ENCODE measurements at places on chromosomes 3 and 15.
A peak's percentile ranks its signal among the peaks of the same experiment; 100 is the strongest.

- DNase-seq = no peak
These were observed 456 bp upstream of the C15orf61 start for GRCh38 chr15:67520321-67521028.

GRCh38 chr3:152376351-152377183, 107.8 kb downstream of the MBNL1 start:
- no peak for DNase-seq

GRCh38 chr15:59222906-59223550, 16.4 kb downstream of the LDHAL6B start:
- DNase-seq = no peak

DNA sequence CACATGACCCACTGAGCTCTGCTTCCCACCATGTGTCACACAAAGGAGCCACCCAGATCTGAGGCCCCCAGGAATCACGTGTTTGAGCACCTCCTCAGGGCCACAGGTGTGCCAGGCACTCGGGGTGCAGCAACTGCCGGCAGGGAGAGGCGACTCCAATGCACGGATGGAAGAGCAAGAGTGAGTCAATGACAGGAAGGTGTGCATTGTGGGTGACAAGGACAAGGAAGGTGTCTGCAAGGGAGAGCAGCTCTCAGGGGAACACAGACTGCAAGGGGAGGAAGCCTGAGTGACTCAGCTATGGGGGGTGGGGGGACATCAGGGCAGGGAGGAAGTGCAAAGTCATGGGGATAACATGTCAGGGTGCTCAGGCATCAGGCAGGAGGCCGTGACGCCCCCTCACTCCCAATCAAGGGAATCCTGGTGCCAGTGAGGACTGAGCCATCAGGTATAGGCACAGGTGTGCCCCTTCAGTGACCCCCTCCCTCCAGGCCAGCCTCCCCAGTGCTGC, 67.4 kb downstream of the NUP210 start:
- no peak for DNase-seq

DNA sequence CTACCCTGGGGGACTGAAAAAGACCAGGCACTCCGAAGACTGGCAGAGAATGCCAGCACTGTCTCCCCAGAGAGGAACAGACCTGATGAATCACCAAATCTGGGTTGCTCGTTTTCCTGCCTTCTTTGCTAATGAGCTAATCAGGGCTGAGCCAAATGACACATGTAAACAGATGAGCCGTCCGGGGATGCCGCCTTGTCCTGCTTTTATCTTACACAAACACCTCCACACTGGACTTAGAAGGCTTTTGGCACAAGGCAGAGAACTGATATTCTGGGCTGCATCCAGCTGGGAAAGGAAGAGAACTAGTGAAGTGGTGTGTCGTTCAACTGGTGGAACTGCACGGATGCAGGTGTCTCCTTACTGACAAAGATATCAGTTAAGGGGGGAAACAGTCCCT, 88.1 kb downstream of the MECOM start:
- no peak for DNase-seq

GRCh38 chr3:73383470-73384049, 241.2 kb downstream of the PDZRN3 start:
- no peak for DNase-seq

GRCh38 chr3:155317211-155317610, 23.7 kb upstream of the STRIT1 start:
- DNase-seq = no peak

- peak; percentile 89 for DNase-seq
These were observed 66.1 kb downstream of the ATP10A start for GRCh38 chr15:25797035-25797434.

DNA sequence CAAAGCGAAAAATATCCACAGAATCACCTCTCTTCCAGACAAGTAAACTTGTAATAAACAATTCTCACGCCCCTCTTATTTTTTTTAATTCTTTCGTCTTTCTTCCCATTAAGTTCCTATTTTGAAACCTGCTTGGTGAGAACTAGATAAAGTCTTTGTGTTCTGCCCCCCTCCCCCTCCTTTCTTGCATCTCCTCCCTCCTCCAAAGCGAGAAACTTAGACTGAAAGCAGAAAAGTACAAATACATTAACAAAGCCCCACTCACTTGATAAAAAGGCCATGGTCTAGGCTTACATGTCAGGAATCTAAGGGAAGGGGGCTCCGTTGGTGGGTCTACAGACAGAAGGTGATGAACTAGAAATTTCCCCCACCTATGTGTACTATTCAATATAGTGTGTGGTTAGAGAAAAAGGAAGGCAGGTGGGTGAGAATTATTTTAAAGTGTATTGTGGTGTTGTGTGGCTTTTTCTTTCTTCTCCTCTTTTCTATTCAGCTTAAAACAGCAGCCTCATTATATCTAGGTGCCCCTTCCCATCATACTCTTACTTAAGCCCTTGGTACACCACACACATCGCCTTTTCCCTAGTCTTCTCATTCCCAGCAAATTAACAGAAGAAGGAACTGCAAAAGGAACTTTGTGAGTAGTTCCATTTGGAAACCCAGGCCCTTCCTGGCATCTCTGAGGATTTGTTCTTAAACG, 215.3 kb downstream of the MEIS2 start:
- DNase-seq = no peak

- no peak for DNase-seq
These were observed 20.4 kb upstream of the COPG1 start for GRCh38 chr3:129228891-129229585.

- DNase-seq = no peak
These were observed 2.1 kb upstream of the RHO start for GRCh38 chr3:129526121-129526900.

DNA sequence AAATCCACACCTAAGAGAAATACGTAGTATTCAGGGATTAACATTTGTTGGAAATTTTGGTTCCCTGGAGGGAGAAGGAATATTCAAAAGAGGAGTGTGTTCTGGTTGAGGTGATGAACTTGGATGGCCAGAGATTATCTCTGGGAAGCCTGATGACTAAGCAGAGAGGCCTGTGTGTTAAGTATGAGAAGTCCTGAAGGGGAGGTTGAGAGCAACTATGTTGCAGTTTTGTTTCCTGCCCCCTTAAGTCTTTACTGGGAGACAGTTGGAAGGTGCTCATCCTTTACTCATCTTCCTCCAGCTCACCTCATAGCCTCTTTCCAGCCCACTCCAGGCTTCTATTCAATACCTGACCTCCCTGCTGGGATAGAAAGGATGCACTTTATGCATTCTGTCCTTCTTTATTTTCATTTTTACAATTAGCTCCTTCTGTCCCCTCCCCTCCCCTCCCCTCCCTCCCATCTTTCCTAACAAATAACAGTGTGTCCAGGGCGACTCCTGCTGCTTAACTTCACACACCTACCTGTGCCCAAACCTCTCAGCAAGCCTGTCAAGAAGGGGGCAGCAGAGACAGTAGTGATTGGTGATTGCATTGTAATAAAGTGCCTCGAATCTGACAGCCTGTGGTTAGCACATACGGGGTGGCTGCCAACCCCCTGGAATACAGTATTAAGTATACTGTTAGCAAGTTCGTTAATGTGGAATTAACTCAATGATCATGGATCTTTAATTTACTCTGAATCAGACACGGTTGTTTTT, 11.9 kb downstream of the RAP2B start:
- DNase-seq = no peak

DNA sequence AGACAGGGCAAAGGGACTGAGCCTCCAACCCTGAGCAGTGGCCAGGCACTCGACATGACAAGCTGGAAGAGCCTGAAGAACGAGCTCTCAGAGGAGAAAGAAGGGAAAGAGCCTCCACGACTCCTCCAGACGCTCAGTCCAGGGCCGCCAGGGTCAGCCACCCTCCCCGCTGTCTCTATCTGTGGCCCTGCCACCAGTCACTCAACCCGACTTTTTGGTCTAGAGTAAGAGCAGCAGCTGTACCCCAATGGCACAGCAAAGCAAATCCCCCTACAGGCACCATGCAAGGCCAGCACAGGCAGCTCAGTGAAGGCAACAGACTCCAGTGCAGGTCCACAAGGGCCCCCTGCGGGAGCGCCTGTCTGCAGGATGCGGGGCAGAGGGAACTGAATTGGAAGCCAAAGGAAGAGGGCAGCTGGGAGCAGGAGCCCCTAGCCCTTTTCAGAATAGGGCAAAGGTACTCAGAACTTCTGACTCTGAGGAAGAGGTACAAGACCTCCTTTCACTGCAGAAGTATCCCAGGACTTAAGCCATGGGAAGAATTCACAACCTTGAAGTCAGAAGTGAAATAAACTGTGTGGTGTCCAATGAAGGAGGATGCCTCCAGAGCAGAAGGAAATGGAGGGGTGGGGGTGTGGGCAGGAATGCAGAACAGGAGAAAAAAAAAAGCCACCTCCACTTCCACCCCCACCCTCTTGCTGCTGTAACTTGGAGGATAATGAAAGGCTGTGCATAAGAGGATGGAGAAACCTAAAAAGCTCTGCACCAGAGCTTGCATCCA, 8.5 kb upstream of the GRAMD2A start:
- no peak for DNase-seq

- DNase-seq = no peak
These were observed 31.9 kb downstream of the UBXN7 start for GRCh38 chr3:196400331-196400730.

GRCh38 chr15:100215031-100215842, 126.5 kb downstream of the ADAMTS17 start:
- DNase-seq = no peak

GRCh38 chr3:4461468-4462090, 5.5 kb downstream of the SUMF1 start:
- DNase-seq = no peak

GRCh38 chr15:66719471-66719870, 17.4 kb downstream of the SMAD6 start:
- DNase-seq = no peak

- DNase-seq = peak; percentile 81
These were observed 126.7 kb upstream of the NR2E3 start for GRCh38 chr15:71683411-71684274.

DNA sequence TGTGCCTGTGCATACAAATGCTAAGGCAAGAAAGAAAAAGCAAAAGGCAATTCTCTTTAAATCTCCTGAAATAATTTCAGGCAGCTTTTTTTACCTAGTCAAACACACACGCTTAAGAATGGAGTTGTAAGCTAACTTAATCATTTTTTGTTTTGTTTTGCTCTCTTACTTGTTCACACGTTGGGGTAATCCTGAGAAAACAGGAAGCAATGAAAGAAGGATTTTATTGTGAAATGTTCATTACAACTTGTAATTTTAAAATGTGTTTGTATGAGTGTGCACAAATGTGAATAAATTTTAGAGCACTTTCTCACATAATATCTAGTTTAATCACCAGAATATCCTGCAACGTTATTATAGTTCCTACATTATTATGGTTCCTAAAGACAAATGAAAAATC, 263.8 kb downstream of the LPP start:
- no peak for DNase-seq

DNA sequence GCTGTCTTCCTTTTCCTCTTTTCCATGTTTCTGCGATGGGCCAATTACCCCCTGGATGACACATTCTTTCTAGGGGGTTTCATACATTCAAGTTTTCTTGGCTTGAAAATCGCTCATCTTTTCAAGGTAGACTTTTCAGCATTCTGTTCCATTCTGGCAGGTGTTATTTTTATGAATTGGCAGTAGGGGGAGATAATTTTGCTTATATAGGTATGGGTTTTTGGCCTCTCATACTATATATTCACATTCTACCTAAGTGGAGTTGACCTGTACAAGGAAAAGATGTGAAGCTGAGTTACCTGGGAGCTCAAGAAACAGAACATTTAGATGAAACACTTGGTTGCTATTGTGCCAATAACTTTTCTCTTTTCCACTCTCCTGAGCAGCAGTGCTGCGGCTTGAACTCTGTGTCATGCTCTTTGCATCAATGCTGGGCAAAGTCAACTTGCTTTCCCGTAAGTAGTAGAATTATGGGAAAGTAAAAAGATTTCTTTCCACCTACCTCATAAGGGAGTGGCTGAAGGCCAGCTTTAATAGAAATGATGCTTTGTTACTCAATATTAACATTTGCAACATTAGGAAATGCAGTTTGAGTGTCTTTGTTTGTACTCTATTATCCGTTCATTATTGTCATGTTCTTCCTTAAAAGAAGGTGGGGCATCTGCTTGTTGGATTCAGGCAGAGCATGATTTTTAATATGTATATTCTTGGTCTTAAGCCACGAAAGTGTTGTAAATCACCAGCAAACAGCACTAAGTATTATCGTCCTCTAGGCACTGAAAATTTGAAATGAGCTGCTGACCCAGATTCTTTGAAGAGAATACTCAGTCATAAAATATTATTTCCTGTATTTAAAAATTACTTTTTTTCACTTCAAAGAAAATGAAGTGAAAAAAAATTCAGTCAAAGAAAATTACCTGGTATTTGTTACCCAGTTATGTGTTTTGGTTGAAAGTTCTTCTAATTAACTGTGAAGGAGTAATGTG, 27.7 kb upstream of the MFSD1 start:
- peak; percentile 7 for DNase-seq

- no peak for DNase-seq
These were observed 154.9 kb upstream of the ANKRD28 start for GRCh38 chr3:15952543-15953175.

- peak; percentile 80 for DNase-seq
These were observed 148.5 kb upstream of the ICE2 start for GRCh38 chr15:60627298-60627943.

GRCh38 chr3:20836801-20837200, 650.8 kb upstream of the SGO1 start:
- no peak for DNase-seq

GRCh38 chr3:102791641-102792589, 357.1 kb downstream of the ZPLD1 start:
- DNase-seq = no peak

DNA sequence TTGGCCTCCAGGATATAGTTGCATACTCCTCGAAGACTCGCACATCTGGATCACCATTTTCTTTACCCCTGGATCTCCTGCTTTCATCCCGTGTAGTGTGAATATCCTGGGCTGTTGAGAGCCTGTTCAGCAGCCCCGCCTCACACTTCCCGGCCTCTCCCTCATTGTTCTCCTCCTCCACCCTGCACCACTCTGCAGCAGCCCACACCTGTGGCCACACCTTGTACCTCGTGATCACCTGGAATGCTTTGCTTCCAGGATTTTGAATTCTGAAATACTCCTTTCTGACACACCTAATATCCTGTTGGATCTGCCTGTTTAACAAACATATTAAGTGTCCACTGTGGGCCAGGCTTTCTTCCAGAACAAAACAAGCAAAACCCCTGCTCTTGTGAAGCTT, 14.4 kb downstream of the ABHD17C start:
- no peak for DNase-seq

GRCh38 chr15:85694091-85694490, 100.6 kb downstream of the KLHL25 start:
- no peak for DNase-seq

DNA sequence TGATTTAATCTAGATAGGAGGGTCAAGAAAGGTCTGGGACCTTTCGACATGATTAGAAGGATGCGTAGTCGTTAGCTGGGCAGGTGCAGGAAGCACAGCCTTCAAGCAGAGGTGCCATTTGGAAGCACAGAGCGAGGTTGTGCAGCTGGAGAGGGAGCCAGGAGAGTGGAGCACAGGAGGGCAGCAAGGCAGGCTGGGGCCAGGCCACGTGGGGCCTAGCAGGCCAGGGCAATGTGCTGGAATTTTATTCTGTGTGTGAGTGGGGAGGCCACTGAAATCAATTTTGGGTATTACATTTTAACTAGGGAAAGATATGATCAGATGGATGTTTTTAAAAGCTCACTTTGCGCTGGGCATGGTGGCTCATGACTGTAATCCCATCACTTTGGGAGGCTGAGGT, 297.0 kb upstream of the LRRFIP2 start:
- no peak for DNase-seq

- no peak for DNase-seq
These were observed 916 bp downstream of the IL17RD start for GRCh38 chr3:57164217-57164656.

GRCh38 chr3:108089579-108089978, 1.3 kb downstream of the CD47 start:
- no peak for DNase-seq
